ENCODE measurements at places on chromosomes 2 and 18.

DNA sequence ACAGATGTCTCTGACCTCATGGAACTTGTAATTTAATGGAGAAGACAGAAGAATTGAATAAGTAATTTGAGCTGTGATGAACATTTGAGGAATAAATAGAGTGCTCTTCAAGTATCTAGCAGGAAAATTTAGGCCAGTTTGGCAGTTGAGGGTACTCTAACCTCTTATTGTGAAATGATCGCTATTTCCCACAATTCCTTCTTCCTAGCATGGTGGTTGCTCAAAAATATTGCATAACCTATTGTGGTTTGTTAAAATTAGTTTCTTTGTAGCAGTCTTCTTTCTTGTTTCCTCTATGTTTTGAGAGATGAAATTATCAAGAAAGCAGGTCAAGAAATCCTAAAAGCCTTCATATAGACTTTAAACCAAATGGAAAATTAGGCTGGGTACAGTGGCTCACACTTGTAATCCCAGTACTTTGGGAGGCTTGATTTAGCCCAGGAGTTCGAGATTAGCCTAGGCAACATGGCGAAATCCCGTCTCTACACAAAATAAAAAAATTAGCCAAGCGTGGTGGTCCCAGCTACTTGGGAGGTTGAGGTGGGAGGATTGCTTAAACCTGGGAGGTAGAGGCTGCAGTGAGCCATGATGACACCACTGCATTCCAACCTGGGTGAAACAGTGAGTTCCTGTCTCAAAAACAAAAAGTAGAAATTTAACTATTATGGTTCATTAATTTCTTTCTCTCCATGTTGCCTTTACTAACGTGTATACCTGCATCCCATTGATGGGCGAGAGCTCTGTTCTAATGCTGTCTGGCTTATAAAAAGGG, 58.7 kb downstream of the RBKS start:
- DNase-seq = no peak

DNA sequence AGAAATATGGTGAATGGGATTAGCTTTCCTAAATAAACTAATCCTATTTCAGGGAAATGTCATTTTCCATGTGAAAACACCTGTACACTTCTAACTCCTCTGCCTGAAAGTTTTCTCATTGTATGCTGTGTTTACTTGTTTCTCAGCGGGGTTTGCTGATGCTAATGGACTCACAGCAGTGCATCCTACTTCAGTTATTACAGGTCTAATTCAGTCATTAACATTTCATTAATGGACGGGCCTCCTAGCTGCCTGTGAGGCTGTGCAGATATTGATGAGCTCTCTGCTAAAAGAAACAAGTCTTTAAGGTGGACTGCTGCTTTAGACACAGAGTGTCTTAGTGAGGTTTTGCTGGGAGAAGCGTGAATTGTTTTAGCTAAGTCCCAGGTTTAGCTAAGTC, 1342.0 kb upstream of the ZEB2 start:
- DNase-seq = no peak

- DNase-seq = peak; percentile 22
These were observed 35.8 kb downstream of the SLC4A3 start for GRCh38 chr2:219663116-219663762.

- DNase-seq = no peak
These were observed 115.1 kb downstream of the RTP5 start for GRCh38 chr2:241984658-241985057.

DNA sequence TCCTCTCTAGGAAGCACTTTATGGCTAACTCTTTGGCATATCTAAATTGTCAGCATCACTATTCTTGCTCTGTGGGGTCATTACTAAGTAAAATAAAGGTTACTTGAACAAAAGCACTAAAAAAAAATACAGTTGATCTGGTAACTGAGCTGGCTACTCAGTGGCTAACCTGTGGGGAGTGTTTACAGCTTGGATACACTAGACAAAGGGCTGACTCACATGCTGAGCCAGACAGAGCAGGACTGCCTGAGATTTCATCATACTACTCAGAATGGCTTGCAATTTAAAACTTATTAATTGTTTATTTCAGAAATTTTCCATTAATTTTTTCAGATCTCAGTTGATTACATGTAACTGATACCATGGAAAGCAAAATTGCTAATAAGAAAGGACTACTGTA, 1690.4 kb upstream of the SLC39A10 start:
- DNase-seq = no peak

- no peak for DNase-seq
These were observed 357.6 kb upstream of the SETBP1 start for GRCh38 chr18:44323125-44323524.

GRCh38 chr2:69644506-69644979, 1.0 kb upstream of the AAK1 start:
- no peak for DNase-seq

DNA sequence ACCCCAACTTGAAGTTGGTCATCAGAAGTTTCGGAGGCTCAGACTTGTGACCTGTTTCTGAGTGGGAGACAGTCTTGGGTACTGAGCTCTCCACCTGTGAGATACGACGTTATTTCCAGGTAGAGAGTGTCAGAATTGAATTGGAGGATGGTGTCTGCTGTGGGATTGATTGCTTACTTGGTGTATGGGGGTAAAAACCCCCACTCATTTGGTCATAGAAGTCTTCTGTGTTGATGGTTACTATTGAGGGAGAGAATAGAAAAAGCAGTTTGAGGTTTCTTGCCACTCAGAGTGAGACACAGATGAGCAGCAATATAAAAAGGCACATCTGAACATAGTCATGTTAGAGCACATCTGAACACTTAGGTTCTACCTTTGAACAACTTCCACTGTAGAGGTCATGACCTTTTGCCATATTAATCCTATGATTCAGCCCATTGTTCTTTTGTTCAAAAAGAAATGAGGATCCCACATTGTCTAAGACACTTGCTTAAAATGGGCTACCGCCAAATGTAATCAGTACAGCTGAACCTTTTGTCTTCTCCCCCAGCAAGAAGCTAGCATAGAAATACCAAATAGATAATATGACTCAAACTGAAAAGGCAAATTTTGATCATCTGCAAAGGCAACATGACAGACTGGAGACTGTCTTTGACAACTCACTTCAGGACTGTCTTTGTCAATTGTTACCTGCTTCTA, 73.3 kb downstream of the NAB1 start:
- no peak for DNase-seq

GRCh38 chr18:67007999-67008398, 404.1 kb upstream of the CDH19 start:
- DNase-seq = no peak

- no peak for DNase-seq
These were observed 21.7 kb upstream of the SP100 start for GRCh38 chr2:230394301-230394700.

- no peak for DNase-seq
These were observed 96.5 kb downstream of the MYT1L start for GRCh38 chr2:2234398-2235195.

GRCh38 chr2:15359716-15360531, 201.2 kb downstream of the NBAS start:
- no peak for DNase-seq

- no peak for DNase-seq
These were observed 716.4 kb downstream of the RNF144A start for GRCh38 chr2:7633566-7634153.

DNA sequence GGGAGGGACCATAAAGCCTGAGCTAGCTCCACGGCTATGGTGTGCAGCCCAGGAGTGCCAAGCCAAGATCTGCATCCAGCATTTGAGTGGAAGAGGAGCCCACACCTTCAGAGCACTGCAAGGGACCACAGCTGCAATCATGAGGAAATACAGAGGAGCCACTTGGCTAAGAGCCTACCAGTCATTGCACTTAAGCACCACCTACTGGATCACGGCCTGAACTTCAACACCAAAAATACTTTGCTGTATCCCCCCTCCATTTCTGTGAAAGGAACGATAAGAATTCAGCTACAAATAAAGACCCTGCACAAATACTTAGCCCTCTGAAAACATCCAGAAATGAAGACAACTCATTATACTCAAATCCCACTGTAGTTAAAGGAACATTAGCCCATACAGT, 545.3 kb downstream of the TSN start:
- no peak for DNase-seq

DNA sequence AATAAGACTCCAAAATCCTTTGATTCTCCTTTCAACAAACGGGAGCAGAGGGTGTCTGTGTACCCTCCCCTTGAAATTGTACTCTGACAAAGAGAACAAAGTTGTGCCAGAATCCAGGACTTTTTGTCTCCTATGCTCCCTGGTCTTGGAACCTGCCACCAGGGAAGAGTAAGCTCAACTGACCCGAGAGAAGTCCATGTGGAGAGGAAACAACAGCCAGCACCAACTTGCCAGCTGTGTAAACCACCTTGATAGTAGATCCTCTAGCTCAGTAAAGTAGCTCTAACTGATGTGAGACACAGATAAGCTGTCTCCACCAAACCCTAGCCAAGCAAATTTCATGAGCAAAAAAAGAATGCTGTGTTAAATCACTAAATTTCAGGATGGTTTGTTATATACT, 46.9 kb downstream of the LNPK start:
- DNase-seq = no peak

Data from vagina (tissue), 2 donors.